ENCODE measurements at places on chromosomes 7 and 10.

- no peak for DNase-seq
Observed at GRCh38 chr7:23467806-23468525, 2.3 kb downstream of the IGF2BP3 start.

DNA sequence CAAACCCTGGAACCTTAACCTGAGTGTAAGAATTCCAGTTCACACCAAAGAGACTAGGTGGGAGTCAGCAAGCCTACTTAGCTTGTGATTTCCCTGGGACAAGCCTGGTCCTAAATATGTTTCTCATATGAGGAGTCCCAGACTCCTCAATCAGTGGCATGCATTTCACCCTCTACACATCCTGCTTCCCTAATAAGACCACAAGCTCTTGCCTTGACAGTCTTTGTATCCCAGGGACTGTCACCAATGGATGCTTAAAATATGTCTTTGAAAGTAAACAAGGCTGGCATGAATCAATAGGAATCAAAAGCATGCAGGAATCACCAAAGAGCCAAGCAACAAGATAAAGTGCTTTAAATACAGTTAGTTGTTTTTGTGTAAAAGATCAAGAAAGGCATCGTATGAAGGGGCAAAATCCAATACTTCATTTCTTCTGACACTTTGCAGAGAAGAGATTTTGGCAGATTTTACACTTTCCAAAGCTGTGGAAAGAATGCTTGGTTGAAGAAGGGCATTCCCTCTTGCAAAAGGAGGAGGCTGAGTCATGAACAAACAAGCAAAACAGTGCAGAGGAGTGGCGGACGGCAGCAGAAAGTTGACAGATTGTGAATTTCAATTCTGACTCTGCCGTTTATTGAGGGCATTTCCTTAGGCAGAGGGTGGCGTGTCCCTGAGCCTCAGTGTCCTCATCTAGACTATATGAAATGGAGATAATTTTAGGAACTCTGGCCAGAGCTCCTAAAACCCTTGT lies 8.5 kb upstream of the NFE2L3 start:
- DNase-seq = no peak

DNA sequence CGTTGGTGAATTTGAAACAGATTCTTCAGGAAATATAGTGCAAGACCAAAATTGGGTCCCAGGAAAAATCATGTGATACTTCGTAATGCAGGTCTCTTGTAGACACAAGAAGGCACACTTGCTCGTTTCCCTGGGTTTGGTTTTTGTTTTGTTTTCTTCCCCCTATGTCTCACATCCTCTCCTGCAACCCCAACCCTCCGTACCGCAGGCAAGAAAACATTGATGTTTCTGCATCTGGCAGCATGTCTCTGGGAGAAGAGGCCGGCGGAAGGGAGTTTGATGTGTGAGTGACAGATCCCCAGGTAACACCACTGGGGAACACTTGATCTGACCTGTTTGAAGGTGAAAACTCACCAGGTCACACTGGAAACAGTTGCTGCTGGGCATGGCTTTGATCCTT lies 718.5 kb downstream of the AUTS2 start:
- no peak for DNase-seq

- no peak for DNase-seq
Observed at GRCh38 chr7:68828575-68828974, 769.7 kb upstream of the AUTS2 start.

GRCh38 chr7:141693082-141693481 lies 8.9 kb downstream of the DENND11 start:
- no peak for DNase-seq

DNA sequence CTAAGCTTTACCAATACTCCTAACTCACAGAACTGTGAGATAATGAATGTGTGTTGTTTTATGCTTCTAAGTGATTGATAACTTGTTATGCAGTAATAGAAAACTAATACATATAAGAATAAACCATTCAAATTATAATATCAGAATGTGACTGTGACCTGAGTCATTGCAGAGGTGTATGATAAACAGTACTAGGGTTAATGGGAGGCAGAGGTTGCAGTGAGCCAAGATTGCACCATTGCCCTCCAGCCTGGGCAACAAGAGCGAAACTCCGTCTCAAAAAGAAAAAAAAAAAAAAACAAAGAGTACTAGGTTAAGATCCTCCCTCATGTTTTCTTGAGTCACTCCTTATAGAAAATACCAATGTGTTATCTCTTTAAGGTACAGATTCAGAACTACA lies 950.3 kb downstream of the SORCS1 start:
- DNase-seq = no peak
